ENCODE measurements at places on chromosomes 11 and 22. TPM values are rescaled to one million over a fixed set of nuclear protein-coding genes. Genes with fewer than 3 reads are reported as not detected.

- no peak overlapping the region for H3K27ac ChIP-seq
- no peak overlapping the region for H3K4me3 ChIP-seq
- H3K4me1 ChIP-seq: no peaks in the 10 kb centered on the region
- DNase-seq: no peak
- no peaks in the 10 kb centered on the region for H3K27me3 ChIP-seq
These were observed 21.4 kb downstream of the TMPRSS6 start for GRCh38 chr22:37088108-37088605.

DNA sequence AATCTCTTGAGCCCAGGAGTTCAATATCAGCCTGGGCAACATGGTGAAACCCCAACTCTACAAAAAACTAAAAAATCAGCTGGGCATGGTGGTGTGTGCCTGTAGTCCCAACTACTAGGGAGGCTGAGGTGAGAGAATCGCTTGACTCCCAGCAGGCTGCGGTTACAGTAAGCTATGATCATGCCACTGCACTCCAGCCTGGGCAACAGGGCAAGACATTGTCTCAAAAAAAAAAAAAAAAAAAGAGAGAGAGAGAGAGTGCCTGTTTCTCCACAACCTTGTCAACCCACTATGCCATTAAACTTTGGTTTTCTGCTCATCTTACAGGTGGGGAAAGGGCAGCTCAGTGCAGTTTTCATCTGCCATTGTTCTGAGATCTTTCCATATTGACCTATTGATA lies 5.1 kb downstream of the FOLR3 start:
- H3K27me3 ChIP-seq: no peaks in the 10 kb centered on the region
- no peak overlapping the region for H3K27ac ChIP-seq
- no peak overlapping the region for H3K4me3 ChIP-seq
- no peak for DNase-seq
- H3K4me1 ChIP-seq: peaks cover 14% of the 10 kb centered on the region

- H3K27me3 ChIP-seq: no peaks in the 10 kb centered on the region
- DNase-seq: no peak
- H3K4me3 ChIP-seq: no peak overlapping the region
- no peaks in the 10 kb centered on the region for H3K36me3 ChIP-seq
These were observed 19.6 kb downstream of the ACER3 start for GRCh38 chr11:76880314-76880713.

DNA sequence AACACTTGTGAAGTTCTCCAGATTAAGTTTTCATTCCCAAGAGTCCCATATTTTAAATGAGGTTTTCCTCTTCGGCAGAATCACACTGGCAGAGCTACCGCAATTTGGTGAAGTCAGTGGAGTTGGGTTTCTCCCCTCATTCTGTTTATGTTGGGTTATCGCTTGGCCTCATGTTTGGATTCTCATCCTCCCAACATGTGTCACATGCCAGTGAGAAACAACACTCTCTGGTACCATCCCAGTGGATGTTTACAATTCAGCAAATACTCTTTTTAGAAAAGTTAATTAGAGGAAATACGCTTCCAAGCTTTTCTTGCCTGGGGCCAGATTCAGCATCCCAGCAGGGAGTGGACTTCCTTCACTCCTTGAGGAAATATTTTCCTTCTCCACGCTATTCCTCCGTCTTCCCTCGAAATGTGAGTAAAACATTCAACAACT lies 2.1 kb downstream of the PAMR1 start:
- no peaks in the 10 kb centered on the region for H3K36me3 ChIP-seq
- peaks cover 8% of the 10 kb centered on the region for H3K27me3 ChIP-seq
- H3K27ac ChIP-seq: no peak overlapping the region
- H3K4me1 ChIP-seq: no peaks in the 10 kb centered on the region

DNA sequence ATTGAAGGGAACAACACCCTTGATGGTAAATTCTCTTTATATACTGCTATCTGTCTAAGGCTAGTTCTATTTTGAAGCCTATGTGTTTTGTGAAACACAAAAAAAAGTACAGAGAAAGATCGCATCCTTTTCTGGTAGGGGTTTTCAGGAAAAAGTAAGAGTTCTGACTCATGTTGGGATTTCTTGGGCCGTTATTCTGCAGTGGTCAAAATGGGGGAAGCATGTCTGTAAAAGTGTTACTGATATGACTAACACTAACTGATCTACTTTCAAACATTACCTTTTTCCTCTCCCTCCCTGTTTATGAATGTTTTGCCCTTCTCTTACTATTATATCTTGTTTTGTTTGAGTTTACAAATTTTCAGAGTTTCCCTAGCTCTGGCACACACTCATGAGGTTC lies 53.9 kb downstream of the CTNND1 start:
- no peaks in the 10 kb centered on the region for H3K27me3 ChIP-seq
- no peak overlapping the region for H3K27ac ChIP-seq
- DNase-seq: no peak

The DEFB131B gene
- total RNA-seq: not detected

Data from spleen (tissue), 13 donors.